ENCODE measurements at places on chromosomes 2 and 18.

- DNase-seq = no peak
These were observed 313.9 kb downstream of the TRIB2 start for GRCh38 chr2:13030606-13031005.

GRCh38 chr2:225207043-225207442, 164.8 kb upstream of the DOCK10 start:
- no peak for DNase-seq

- DNase-seq = no peak
These were observed 148.7 kb upstream of the DSEL start for GRCh38 chr18:67665266-67665665.

DNA sequence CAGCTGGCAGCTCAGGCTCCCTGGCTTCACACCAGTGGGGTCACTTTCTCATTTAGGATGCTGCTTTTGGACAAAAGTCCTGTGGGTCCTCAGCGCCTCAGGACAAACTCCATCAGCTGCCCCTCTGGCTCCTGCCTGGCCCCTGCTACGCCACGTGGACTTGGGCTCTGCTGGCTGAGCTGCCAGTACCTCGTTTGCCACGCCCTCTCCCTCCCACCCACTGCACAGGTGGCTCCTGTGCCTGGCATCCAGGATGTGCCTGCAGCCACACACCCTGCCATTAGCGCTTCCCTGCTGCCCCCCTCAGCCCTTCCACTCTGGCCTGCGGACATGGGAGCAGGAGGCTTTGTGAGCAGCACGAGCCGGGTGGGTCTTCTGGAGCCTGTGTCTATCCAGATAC, 118.9 kb downstream of the ZNF236 start:
- no peak for DNase-seq

- no peak for DNase-seq
These were observed 77.2 kb downstream of the NEURL3 start for GRCh38 chr2:96427917-96428316.

DNA sequence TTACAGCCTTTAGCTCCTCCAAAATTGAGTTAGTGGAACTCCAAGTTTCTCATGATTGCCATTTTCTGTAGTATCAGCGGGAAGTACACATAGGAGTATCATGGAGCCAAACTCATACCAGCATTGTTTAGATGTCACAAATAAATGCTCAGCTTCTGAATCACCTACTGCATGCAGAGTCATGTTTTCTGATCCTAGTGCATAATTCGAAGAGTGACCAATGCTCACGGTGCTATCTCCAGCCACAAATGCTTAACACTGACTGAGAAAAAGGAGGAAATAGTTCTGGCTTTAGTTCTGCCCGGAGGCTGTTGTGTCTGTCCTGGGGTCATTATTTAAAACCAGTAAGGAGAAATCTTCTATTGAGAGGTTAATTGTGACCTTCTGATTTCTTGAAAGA, 45.4 kb upstream of the LRATD1 start:
- DNase-seq = no peak

GRCh38 chr18:50751490-50751889, 68.3 kb downstream of the MRO start:
- no peak for DNase-seq

- no peak for DNase-seq
These were observed 42.3 kb upstream of the FAM136A start for GRCh38 chr2:70344195-70344594.

GRCh38 chr2:241200822-241201395, 12.4 kb downstream of the ANO7 start:
- no peak for DNase-seq
